ENCODE measurements at places on chromosomes 1 and 21.

DNA sequence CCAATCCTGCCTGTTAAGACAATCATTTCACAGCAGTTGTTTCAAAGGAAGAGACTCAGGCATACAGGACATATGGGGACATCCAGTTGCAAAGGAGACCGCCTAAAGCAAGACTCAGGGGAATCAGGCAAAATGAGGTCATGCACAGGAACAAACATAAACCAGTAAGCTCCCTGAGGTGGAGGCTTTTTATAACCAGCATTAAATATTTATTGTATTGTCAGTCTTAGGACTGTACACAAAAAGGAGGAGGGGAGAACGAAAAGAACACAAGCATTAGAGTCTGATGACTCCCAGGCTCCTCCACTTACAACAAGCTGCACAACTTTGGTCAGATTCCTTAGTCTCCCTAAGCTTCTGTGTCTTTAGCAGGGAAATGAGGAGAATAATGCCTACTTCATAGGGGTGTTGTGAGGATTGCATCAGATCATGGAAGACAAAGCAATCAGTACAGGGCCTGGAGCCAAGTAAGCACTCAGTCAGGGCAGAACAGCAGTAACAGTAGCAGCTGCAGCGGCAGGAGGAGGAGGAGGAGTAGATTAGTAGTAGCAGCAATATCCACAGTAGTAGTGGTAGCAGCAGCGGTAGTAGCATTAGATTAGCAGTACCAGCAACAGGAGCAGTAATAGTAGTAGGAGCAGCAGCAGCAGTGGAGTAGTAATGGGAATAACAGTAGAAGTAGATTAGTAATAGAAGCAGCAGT lies 54.2 kb upstream of the SPATA6 start:
- no peak overlapping the region for H3K4me3 ChIP-seq
- no peak for DNase-seq
- no peaks in the 10 kb centered on the region for H3K27me3 ChIP-seq
- no peaks in the 10 kb centered on the region for H3K4me1 ChIP-seq
- no peak overlapping the region for H3K27ac ChIP-seq

DNA sequence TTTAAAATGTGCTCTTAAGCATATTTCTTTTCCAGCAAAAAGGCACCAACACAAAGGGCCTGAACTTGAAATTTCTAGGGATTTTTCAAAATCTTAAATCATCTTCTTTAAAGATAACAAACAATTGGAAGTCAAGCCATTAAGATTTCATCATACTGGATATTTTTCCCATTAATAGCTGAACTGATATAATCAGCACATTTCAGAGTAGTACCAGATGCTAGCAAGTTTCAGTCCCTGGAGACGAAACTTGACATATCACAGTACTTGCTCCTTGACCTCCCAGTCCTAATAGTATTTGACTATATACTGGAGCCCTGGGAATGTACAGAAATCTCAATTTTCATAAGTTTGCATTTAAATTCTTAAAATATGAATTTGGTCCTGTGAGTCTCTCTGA lies 10.2 kb upstream of the CDC7 start:
- no peaks in the 10 kb centered on the region for H3K36me3 ChIP-seq
- H3K27me3 ChIP-seq: no peaks in the 10 kb centered on the region
- H3K4me3 ChIP-seq: no peak overlapping the region
- no peak overlapping the region for H3K27ac ChIP-seq
- H3K4me1 ChIP-seq: no peaks in the 10 kb centered on the region
- no peak for DNase-seq

DNA sequence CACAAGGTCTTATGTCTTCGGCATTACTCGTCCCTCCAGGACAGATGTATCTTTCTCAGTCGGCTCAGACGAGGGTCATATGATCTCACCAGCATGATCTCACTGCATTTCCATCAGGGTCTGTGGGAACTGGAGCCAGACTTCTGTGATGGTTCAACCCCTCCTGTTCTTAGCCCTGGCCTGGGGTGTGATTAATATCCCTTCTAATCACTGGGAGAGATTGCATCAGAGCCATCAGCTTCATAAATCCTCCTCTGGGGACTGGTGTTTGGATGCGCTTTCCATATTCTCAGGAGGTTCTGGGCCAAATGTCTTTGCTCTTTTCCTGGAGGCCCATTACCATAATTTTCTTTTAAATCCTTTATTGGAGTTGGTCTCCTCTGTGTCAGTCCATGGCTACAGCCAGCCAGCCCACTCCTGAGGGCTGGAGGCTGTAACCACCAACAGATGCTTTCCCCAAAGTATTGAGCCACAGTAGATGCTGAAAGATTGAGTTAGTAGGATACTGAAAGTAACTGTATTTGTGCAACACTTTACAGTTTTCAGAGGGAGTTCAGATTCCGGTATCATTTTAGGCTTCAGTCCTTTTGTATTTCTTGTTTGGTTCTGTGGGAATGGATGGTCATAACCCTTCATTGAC lies 20.0 kb downstream of the CACNA1E start:
- no peak overlapping the region for H3K27ac ChIP-seq
- no peaks in the 10 kb centered on the region for H3K36me3 ChIP-seq
- no peak overlapping the region for H3K4me3 ChIP-seq
- H3K4me1 ChIP-seq: no peaks in the 10 kb centered on the region
- no peaks in the 10 kb centered on the region for H3K27me3 ChIP-seq

GRCh38 chr1:193181536-193181935 lies 4.9 kb downstream of the B3GALT2 start:
- H3K27ac ChIP-seq: no peak overlapping the region
- H3K36me3 ChIP-seq: no peaks in the 10 kb centered on the region
- no peaks in the 10 kb centered on the region for H3K27me3 ChIP-seq

- H3K4me1 ChIP-seq: no peaks in the 10 kb centered on the region
- H3K36me3 ChIP-seq: no peaks in the 10 kb centered on the region
- DNase-seq: no peak
- H3K27me3 ChIP-seq: no peaks in the 10 kb centered on the region
Observed at GRCh38 chr1:152244576-152245273, 20.7 kb upstream of the HRNR start.

GRCh38 chr1:76585980-76586674 lies 281.2 kb upstream of the ST6GALNAC5 start:
- H3K27me3 ChIP-seq: no peaks in the 10 kb centered on the region
- DNase-seq: no peak
- no peak overlapping the region for H3K27ac ChIP-seq
- H3K4me3 ChIP-seq: no peak overlapping the region
- no peaks in the 10 kb centered on the region for H3K36me3 ChIP-seq

GRCh38 chr1:76725864-76726619 lies 141.2 kb upstream of the ST6GALNAC5 start:
- H3K4me1 ChIP-seq: 0 out of 2 replicates have a peak, but pooled peaks cover 4% of the 10 kb centered on the region
- no peak for DNase-seq
- H3K36me3 ChIP-seq: no peaks in the 10 kb centered on the region
- H3K4me3 ChIP-seq: no peak overlapping the region
- no peaks in the 10 kb centered on the region for H3K27me3 ChIP-seq

- H3K27ac ChIP-seq: no peak overlapping the region
- DNase-seq: no peak
- no peaks in the 10 kb centered on the region for H3K4me1 ChIP-seq
- no peaks in the 10 kb centered on the region for H3K36me3 ChIP-seq
- no peaks in the 10 kb centered on the region for H3K27me3 ChIP-seq
Observed at GRCh38 chr1:8847990-8848389, 30.5 kb downstream of the ENO1 start.
